ENCODE measurements at places on chromosomes 5 and 9. TPM values are rescaled to one million over a fixed set of nuclear protein-coding genes. Genes with fewer than 3 reads are reported as not detected.

The GKAP1 gene
- 2.5 TPM for total RNA-seq

The PCDHB6 gene
- not detected for total RNA-seq

The GLDC gene
- 2.6 TPM for total RNA-seq

The QRFP gene
- total RNA-seq = not detected

The SLC27A6 gene
- 0.18 TPM for total RNA-seq

The SLC22A4 gene
- total RNA-seq = 5.4 TPM

The UGT3A1 gene
- total RNA-seq = not detected

The RUSC2 gene
- total RNA-seq = 46.2 TPM
